ENCODE measurements at places on chromosomes 16 and 17. TPM values are rescaled to one million over a fixed set of nuclear protein-coding genes. Genes with fewer than 3 reads are reported as not detected.
A peak's percentile ranks its signal among the peaks of the same experiment; 100 is the strongest.

The MYH2 gene
- total RNA-seq = not detected

DNA sequence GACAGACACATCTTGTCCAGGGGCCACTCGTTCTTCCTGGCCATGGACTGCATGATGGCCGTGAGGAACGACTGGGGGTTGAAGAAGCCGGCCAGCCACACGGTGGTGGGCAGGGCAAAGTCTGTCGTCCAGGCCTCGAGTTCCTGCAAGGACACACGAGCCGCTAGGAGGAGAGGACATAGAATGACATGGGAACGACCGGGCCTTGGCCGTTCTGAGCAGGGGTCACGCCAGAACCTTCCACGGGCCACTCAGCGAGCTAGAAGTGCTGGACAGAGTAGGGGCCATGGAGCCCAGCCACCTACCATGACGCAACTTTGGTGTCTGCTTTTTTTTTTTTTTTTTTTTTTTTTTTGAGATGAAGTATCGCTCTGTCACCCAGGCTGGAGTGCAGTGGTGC is 47.0 kb downstream of the PGS1 start:
- no peak for DNase-seq

DNA sequence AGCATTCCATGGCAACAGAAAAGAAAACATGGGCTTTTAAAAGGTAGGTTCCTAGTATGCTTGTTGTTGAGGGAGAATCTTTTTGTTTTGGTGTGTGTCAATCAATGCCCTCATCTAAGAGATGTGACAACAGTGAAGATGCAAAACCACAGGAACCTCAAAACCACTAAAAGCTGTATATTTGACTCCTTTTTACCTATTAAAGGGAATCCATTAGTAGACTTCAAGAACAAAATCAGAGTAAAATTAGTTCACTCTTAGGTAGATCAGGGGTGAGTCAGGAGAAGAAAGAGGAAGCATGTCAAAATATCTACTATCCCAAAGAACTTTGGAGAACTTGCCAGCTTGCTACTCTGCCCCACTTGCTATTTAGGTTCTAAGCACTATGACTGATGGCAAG is 89.1 kb downstream of the CDK5R1 start:
- no peak for DNase-seq

- no peak for DNase-seq
These were observed 277.8 kb upstream of the FOXF1 start for GRCh38 chr16:86232496-86232895.

- peak; percentile 49 for DNase-seq
These were observed 24.8 kb downstream of the MAP1LC3B start for GRCh38 chr16:87416826-87417527.

The MYH8 gene
- not detected for total RNA-seq

GRCh38 chr16:18983565-18984434 is at the start of gene TMC7:
Gene TMC7 (plus strand): TSS chr16:18983934. CDS start chr16:18984064, 130 bp downstream.
- peak; percentile 48 for DNase-seq

DNA sequence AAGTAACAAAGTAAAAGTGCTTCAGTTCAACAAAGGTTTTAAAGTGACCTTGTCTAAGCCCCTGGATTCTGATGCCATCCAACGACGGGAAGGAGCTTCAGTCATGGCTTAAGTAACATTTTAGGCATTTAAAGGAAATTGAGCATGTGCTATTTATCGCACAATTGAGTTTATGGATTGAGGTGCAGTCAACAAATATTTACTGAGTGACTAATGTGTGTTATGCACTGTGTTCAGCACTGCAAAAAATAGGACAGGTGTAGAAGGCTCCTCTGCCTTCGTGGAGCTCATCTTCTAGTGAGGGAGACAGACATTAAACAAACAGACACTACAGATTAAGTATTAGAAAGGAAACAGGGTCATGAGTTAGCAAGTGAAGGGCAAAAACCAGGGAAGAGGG is 12.5 kb downstream of the TMIGD1 start:
- no peak for DNase-seq

DNA sequence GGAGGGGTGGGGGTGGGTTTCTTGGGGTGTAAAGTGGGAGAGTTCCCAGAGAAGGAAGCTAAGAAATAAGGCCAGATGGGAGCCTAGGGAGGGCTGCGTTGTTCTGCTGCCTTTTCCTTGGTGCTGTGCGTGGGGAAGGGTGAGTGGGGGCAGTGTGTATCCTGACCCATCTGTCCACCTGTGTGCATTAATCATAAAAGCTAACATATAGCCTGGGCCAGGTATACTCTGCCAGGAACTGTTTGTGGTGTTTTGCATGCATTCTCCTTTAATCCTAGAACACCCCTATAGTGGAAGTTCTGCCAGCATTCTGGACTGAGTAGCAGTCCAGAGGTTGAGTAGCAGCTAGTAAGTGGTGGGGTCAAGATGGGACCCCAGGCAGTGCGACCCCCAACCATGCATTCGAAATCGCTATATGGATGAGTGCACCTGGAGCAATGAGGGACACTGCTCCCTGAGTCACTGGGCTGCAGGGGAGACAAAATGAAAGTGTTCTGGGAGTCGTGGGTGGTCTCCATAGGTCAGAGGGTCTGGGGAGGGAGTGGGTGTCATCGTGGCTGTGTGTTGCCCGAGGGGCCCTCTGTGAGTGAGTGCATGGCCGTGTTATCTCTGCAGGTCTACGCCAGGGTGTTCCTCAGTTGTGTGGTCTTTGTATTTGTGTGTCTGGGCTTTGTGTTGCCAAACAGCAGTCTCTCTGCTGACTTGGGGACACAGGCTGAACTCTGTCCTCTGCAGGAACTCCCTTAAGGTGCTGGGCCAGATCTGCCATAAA is 1.3 kb downstream of the ERBB2 start:
- no peak for DNase-seq

The PRSS53 gene
- total RNA-seq = 3.4 TPM

The CA5A gene
- total RNA-seq = not detected

DNA sequence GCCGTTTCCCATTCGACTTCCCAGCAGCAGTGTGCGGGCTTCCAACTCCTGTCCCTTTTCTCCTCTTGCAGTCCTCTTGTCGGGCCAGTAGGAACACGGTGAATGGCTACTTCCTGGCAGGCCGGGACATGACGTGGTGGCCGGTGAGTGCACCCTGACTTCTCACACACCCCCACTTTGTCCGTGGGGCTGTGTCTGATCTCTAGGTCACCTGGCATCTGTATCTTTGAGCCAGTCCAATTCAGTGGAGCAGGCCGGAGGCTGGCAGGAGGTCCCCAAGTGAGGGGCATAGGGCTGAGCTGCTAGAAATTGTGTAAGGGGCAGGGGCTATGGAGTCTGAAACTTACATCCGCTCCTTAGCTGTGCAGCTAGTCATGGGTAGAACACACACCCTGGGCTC is 6.6 kb downstream of the SLC5A10 start:
- no peak for DNase-seq

DNA sequence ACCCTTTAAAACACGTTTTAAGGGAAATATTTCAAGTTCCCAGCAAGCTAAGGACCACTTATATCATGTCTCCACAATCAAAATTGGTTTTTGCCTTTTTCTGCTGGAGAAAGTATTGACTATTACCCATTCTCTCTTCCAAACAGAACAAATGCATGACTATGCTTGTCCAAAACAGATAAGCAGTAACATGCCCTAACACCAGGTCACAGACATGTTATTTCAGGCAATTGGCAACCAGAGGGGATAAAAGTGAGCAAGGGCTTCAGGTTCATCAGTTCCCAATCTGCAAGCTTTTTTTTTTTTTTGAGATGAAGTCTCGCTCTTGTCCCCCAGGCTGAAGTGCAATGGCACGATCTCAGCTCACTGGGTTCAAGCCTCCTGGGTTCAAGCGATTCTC is 15.0 kb downstream of the SKA2 start:
- no peak for DNase-seq

DNA sequence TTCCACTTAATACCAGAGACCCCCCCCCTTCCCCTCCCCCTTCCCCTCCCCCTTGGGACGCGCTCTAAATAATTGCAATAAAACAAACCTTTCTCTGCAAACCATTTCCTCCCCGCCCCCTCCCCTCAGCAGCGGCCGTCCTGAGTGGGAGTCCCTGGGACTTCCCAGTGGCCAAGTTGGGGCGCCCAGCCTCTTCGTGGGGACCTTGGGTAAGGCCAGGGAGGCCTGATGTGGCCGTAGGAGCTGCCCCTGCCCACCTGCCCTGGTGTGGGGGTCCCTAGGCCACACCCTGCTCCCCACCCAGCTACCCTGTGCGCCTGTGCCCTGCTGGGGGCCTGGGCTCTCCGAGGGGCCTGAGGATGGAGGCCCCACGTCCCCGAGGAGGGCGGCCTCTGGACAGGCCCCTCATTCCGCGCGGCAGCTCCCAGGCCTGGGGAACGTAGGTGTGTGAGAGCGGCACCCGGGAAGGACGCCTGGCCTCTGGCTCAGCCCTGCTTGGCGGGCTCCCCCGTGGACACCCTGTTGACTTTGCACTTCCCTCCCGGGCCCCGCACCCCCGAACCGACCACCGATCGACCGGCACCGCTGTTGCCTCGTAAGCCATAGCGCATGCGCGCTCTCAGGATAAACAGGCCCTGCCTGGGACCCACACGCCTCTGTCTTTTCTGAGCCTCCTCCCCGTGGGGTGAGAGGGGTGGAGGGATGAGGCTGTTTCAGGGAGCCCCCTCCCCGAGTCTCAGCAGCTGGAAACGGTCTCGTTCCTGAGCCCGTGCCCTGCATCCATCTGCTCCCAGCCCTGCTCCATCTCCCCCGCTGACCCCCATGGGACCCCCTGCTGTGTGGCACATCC is 9.0 kb downstream of the NTHL1 start:
- no peak for DNase-seq

DNA sequence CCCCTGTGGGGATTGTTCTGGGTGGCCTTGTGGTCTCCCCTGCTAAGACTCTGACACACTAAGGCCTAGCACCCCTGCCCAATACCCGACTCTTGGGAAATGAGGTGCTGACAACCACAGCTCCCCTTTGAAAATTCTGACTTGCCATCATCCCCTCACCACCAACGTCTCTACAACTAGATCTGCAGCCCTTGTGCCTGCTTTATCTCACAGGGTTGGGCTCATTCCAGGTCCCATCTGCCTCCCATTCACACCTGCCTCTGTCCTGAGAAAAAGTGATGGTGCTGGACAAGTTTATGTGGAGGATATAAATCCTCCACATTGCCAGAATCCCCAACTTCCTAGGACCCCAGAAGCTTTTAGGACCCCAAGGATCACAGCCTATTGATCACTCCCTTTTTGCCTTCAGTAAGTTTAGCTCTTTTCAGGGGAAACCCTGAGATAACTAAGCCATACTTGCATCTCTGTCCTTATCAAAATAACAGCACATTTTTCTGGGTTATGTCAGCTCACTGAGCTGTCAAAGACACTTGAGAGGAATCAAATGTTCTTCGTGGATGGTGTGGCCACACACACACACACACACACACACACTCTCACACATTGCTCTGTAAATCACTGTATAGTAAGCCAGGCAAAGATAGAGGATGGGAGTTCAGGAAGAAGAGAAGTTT is 136.8 kb upstream of the CES5A start:
- no peak for DNase-seq
